ENCODE measurements at places on chromosomes 2 and 18. TPM values are rescaled to one million over a fixed set of nuclear protein-coding genes. Genes with fewer than 3 reads are reported as not detected.
A peak's percentile ranks its signal among the peaks of the same experiment; 100 is the strongest.

The FABP1 gene
- polyA plus RNA-seq = not detected

The DLGAP1 gene
- polyA plus RNA-seq = 0.71 TPM

GRCh38 chr18:52394602-52395001, 54.6 kb downstream of the DCC start:
- no peak overlapping the region for H3K4me3 ChIP-seq
- no peak for DNase-seq
- H3K27ac ChIP-seq = no peak overlapping the region
- H3K36me3 ChIP-seq = no peaks in the 10 kb centered on the region

DNA sequence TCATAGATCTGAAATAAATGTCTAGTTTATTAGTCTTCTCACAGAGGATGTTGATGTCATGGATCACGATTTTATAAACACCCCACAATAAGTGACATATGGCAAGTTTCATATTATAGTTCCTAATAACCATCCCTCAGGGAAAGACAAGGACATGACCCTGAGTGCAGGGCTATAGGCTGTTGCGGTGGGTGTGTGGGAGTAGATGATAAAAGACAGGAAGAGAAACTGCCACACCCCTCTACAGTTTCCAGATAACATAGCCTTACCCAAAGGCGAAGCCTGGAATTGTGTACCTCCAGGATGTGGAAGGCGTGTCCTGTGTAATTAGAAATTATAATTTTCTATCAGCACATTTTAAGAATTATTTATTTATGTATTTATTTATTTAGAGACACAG, 2.4 kb upstream of the NEDD4L start:
- no peaks in the 10 kb centered on the region for H3K36me3 ChIP-seq
- peaks cover 19% of the 10 kb centered on the region for H3K4me1 ChIP-seq
- no peak overlapping the region for H3K4me3 ChIP-seq
- no peak overlapping the region for H3K27ac ChIP-seq
- no peaks in the 10 kb centered on the region for H3K27me3 ChIP-seq

DNA sequence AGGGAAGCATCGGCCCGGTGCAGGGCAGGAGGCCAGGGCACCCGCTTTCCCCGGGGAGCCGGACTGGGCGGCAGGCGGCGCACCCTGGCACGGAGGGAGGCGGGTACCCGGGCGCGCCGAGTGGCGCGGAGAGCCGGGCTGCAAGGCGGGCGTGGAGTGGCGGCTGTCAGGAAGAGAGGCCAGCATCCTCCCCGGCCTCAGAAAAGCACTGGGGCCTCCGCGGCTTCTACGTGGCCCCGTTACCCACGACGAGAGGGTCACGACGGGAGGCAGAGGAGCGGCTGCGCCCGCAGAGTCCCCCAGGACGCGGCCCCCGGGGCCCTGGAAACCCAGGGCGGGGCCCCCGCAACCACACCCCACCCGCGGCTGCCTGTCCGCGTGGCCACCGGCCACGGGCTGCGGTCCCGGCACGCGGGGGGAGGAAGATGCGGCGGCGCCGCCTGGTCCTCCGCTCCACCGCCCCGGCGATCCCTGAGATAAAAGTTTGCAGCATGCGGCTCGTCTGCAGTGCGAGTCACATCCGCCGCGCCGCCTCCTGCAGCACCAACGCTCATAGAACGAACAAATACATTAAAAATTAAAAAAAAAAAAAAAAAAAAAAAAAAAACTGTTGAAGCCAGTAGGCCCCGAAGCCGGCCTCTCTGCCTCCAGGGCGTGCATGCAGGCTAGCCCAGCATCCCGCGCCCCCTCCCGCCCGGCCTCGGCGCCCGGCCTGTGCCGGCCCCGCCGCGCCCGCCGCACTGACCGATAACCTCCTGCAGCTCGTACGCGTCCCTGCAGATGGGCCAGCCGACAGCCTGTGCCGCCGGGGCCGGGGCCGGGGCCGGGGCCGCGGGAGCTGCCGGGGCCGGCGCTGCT, 683 bp downstream of the STK39 start:
- peaks cover 49% of the 10 kb centered on the region for H3K4me1 ChIP-seq
- H3K27ac ChIP-seq = peak overlapping the region; percentile 66
- no peaks in the 10 kb centered on the region for H3K27me3 ChIP-seq
- H3K36me3 ChIP-seq = no peaks in the 10 kb centered on the region
- peak overlapping the region; percentile 66 for H3K4me3 ChIP-seq

All from CD4-positive, alpha-beta memory T cell (primary cell).